ENCODE measurements at places on chromosomes 5 and 9.

DNA sequence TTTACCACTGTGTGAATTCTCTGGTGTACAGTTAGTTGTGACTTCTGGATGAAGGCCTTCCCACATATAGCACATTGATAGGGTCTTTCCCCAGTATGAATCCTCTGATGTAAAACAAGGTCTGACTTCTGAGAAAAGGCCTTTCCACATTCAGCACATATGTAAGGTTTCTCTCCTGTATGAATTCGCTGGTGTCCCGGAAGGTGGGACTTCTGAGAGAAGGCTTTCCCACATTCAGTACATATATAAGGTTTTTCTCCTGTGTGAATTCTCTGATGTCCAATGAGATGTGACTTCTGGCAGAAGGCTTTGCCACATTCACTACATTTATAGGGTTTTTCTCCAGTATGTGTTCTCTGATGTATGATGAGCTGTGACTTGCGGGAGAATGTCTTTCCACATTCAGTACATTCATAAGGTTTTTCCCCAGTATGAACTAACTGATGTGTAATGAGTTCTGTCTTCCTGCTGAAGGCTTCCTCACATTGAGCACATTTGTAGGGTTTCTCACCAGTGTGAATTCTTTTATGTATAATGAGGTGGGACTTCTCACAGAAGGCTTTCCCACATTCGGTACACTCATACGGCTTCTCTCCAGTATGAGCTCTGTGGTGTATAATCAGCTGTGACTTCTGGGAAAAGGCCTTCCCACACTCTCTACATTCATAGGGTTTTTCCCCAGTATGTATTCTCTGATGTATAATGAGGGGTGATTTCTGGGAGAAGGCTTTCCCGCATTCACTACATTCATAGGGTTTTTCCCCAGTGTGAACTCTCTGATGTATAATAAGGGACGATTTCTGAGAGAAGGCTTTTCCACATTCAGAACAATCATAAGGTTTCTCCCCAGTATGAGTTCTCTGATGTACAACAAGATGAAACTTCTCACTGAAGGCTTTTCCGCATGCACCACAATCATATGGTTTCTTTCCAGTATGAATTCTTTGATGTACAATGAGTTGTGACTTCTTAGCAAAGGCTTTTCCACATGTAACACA lies 9.1 kb downstream of the ZNF300 start:
- no peak for DNase-seq

DNA sequence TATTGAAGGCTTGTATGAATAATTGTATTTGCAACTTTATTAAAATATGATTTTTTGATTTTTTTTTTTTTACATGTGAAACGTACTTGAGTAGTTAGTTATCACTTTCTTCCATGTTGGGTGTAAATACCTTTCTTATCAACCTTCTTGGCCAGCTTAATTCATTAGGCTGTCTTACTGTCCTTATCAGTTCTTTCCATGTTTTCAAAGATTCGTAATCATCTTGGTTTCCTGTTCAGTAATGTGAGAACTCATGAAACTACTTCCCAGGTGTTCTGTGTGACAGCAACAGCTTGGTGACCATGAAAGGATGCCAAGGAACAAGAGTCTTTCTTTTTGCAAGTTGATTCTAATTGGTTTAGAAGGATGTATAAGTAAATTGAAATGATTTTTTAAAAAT lies 100.0 kb downstream of the ADGRV1 start:
- DNase-seq, result no peak

DNA sequence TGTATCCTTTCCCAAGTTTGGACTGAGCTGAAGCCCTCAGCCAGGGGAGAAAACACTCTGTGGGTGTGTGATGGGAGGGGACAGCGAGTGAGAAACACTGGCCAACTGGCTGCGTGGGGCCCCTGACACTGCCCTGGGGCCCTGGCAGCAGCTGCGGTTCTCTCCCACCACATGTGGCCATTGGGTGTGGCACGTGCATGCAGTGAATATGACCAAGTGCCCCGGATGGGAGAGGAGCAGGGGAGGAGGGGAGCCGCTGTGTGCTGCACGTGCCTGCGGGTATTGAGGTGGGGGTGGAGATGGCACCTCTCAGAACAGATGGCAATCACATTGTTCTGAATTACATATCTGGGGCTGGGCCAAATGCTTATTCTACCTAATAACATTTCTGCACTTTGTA lies 242.4 kb upstream of the PCSK5 start:
- DNase-seq, result no peak

- DNase-seq, result peak; percentile 14
Observed at GRCh38 chr5:95620870-95621838, 1.3 kb downstream of the GPR150 start.

GRCh38 chr5:111942201-111942600 lies 185.2 kb upstream of the NREP start:
- DNase-seq, result no peak

GRCh38 chr5:143010351-143010750 lies 240.2 kb downstream of the ARHGAP26 start:
- no peak for DNase-seq

DNA sequence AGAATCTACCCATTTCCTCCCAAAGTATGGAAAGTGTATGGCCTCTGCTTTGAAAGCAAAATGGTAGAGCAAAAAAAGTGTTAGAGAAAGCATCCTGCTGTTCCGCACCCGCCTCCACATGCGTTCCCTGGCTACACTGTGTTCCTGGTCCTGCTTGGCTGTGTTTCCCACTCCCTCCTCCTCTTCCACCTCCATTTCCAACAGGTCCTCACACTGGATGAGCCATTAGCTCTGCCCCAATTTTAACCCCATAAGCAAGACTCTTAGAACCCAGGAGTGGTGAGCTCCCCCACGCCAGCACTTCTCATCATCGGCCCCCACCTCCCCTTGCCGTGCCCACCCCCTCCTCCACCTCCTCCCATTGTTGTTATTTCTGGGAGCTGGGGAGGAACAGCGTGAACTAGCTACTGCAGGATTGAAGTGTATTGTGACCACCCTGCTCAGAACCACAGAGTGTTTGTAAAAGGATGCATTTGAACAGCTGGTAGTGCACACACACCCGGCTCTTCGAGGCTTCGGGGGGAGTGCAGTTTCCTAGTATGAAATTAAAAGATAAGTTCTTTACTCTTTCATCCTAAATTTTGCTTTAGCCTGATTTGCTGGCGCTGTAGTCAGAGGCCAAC lies 120.0 kb downstream of the PDZD2 start:
- no peak for DNase-seq

DNA sequence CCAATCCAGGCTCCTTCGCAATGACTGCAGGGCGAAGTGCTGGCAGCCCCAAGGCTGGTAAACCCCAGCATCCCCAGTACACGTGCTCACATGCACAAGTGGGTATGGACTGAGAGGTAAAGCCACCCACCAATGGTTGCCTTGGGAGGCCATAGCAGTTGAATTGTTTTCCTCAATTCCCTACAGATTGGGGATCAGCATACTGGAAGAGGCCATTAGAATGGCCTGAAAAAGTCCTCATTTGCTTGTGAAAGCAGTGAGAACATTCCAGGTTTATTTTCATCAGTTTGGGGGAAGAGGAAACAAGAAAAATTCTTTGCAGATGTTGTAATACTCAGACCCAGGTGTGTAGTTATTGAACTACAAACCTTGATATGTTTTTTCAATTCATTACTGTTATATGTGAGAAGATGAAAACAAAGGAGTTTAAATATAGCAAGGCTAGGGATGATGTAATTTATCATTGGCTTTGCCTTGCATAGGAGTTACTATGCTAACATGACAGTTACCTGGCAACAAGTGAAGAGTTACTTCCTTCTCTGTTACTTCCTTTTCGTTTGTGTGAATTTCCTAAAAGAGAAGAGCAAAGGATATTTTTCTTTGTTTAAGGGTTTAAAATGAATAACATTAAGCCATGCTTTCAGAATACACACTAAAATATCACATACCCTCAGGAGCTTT lies 36.4 kb downstream of the MTMR12 start:
- DNase-seq, result no peak
